ENCODE measurements at places on chromosomes 2 and 18.

- no peak for DNase-seq
These were observed 11.6 kb downstream of the CROCC2 start for GRCh38 chr2:240917684-240918257.

GRCh38 chr2:68379184-68379708 lies 14.2 kb downstream of the PLEK start:
- DNase-seq = no peak

DNA sequence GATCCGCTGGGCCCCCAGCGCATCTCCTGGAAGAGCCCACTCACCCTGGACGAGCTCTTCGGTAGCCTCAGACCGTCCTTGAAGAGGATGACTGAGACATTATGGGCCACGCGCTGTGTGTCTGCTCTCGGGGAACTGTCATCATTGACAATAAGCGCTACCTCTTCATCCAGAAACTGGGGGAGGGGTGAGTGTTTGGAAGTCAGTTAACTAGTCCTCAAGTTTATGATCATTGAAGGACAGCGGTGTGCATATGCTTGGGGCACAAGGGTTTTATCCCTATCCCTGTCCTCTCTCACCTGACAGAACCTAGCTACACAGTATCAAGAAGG lies 586 bp downstream of the STK16 start:
- DNase-seq = no peak

- DNase-seq = no peak
These were observed 134.5 kb downstream of the GALNT14 start for GRCh38 chr2:31003749-31004148.

GRCh38 chr2:215617060-215617824 lies 181.4 kb upstream of the FN1 start:
- no peak for DNase-seq

DNA sequence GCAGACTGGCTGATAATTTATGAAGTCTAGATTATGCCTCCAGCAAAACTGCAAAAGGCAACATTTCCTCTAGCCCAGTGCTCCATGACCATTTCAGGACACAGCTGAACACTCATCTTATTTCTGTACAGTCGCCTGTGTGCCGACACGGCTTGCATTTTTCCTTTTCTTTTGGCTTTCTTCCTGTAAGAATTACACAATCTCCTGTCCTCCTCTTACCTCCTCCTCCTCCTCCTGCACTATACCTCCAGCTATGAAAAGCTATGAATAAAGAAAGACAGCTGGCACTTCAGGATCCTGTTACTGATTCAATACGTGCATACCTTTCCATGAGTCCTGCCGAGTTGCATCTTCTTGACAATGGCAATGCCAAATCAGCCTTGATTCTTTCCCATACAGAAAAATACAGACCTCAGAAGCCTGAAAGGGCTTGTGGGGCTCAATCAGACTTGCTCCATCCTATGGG lies 32.2 kb upstream of the TRIB2 start:
- peak; percentile 63 for DNase-seq

DNA sequence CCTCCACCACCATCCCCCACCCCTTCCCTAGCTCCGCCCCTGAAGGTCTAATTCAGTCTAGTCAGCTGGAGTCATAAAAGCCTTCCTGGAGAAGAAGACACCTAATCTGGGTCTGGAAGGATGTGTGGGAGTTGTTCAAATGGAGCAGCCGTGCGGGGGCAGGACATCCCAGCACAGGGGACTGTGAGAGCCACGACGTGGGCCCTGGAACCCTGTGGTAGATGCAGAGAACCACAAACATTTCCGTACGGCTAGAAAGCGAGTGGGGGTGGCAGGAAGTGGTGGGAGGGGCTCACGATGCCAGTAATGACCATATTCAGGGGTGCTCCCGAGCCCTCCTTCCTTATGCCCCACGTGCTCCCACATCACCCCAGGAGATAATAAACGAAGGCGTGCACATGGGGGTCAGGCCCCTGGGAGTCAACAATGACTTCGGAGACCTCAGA lies 20.9 kb upstream of the COL6A3 start:
- DNase-seq = peak; percentile 75

GRCh38 chr18:75546964-75547363 lies 119.5 kb upstream of the SMIM21 start:
- no peak for DNase-seq

- peak; percentile 86 for DNase-seq
These were observed 182.9 kb downstream of the DYM start for GRCh38 chr18:49277395-49278036.

DNA sequence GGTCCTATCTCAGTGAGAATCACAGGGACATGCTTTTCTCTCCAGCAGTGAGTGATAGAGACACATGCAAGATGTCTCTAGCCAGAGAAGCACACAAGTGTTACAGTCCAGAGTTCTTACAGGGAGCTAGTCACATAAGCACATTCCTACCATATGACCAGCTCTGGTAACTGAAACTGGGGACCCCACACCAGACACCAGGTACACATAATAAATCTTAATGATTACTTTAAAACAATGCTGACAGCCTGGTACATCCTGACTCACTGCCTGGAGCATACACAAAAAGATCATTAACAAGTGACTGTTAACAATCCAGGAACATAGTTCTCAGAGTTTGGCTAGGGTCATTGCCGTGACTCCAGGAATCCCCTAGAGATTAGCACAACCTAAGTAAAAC lies 53.6 kb downstream of the GALNT1 start:
- DNase-seq = peak; percentile 86

DNA sequence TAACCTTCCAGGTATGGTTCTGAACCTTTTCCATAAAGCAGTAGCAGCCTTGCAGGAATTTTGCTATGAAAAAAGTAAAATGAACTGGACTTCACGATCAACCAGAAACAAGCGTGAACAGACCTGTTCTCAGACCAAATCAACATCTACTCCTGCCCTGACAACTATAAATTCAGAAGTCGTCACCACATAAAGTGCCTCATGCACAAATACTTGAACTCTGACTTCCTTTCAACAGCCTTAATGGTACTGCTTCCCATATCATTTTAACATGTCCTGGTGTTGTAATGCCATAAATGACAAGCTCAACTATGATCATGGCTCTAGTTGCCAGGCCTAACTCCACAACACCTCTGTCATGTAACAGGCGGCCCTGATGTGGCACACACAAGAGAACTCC lies 262.4 kb downstream of the MTX2 start:
- no peak for DNase-seq

GRCh38 chr2:180195847-180196246 lies 188.8 kb upstream of the CWC22 start:
- no peak for DNase-seq

DNA sequence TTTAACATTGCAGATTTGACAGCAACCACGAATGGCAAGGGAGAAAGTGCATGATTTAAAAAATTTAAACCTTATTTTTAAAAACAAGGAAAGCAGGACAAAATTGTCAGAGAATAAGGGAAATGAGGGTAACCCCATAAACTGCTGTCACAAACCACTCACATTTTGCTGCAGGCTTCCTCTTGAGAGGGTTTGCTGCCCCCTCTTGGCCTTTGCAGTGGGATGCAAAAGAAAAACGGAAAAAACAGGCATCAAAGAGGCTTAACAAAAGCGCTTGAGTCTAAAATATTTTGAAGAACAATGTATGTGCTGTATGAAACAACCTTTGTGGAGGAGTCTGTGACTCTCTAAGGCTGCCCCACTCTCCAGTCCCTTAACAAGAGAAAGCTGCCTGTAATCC lies 91.6 kb downstream of the TMX3 start:
- DNase-seq = peak; percentile 84

- no peak for DNase-seq
These were observed 223.4 kb upstream of the RND3 start for GRCh38 chr2:150710916-150711315.

- DNase-seq = no peak
These were observed at the start of gene ZAP70 for GRCh38 chr2:97713296-97714083. Gene ZAP70, plus strand, starts transcription at chr2:97713576. Its CDS starts 10,461 bp downstream, at chr2:97724037.

GRCh38 chr2:43323857-43324256 lies 97.5 kb upstream of the ZFP36L2 start:
- no peak for DNase-seq

DNA sequence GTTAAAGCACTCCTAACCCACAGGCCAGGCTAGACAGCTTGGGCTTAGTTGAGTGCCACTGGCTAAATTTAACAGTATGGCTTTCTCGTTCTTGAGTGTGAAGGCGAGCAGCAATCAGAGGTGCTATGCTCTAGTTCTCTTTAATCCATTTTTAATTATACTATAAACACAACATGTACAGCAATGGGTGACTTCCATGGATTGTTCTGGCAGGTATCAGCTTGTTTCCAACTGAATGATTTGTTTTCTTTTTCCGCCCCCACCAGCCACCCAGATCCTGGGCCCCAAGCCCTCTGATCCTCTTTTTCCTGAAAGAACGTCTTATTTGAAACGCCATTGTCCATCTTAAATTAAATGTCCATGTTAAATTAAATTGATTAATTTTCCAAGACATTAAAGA lies 244.8 kb downstream of the IKZF2 start:
- DNase-seq = no peak

DNA sequence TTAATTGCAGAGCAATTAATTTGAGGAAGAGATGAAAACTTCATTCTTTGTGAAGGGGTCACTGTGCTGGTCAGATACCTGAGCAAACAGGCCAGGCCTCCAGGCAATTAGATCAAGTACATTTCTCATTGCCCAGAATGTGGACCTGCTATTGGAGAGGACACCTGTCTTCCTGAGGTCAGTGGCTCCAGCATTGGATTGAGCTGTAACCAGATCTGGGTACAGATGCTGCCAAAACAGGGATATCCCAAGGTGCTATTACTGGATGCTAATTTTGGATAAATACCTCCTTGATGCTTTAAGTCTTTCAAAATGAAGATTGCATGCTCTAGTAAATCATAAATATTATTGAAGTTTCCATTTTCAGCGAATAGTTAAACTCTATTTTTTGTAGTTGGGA lies 131.5 kb downstream of the FAM161A start:
- DNase-seq = no peak

GRCh38 chr2:69585855-69586555 lies 57.5 kb downstream of the AAK1 start:
- DNase-seq = no peak

GRCh38 chr2:241673189-241673663 lies 13.4 kb downstream of the DTYMK start:
- no peak for DNase-seq

- no peak for DNase-seq
These were observed 1.1 kb downstream of the ABCA12 start for GRCh38 chr2:215137329-215137686.

DNA sequence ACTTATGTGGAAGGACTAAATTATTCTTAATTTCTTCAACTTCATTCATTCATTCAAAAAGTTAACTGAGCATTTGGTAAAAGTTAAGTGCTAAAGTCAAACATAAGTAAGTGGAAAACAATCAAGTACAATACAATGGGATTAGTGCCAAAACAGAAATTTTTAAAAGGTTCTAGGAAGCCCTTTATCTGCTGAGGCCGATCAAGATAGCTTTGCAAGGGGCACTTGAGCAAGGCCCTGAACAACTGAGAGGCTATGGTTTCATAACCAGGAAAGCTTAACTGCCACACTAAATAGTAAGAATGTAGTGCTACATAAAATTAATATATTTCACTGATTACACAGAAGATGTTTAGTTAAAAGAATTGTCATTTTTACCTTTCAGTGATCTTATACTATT lies 76.5 kb downstream of the NOL10 start:
- no peak for DNase-seq

- DNase-seq = peak; percentile 46
These were observed 108.8 kb upstream of the TRIB2 start for GRCh38 chr2:12607971-12608370.

DNA sequence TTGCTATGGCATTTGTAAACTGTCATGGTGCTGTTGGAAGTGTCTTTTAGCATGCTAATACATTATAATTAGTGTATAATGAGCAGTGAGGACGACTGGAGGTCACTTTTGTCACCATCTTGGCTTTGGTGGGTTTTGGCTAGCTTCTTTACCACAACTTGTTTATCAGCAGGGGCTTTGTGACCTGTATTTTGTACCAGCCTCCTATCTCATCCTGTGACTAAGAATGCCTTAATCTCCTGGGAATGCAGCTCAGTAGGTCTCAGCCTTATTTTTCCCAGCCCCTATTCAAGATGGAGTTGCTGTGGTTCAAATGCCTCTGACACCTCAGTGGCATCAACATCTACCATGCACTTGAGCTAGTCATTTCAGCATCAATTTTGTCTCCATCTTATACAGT lies 29.7 kb downstream of the LYPD6 start:
- no peak for DNase-seq

DNA sequence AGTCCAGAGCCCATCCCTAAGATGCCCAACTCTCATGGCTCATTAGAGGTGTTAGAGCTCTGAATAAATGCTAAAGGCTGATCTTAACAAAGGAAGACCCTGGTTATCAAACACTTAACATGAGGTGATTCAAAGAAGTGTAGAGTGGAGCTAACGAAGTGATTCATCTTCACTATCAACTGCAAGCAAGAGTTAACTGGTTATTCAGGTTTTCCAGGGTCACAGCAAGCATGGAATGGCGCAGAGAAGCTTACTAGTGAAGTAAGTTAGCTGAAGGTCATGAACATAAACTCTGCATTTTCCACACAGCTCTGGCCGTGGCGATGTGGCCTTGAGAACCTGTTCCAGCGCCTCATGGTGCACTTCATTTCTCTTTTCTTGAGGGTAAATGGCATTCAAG lies 17.0 kb downstream of the RND3 start:
- peak; percentile 21 for DNase-seq

- DNase-seq = peak; percentile 63
These were observed 1.4 kb upstream of the PLCL1 start for GRCh38 chr2:197803033-197803444.

- peak; percentile 44 for DNase-seq
These were observed 504.2 kb downstream of the ARHGAP15 start for GRCh38 chr2:143633419-143633818.

All from IMR-90 (cell line).